Large intestine (tissue), 12 donors: ENCODE measurements at places on chromosomes 12 and 14. TPM values are rescaled to one million over a fixed set of nuclear protein-coding genes. Genes with fewer than 3 reads are reported as not detected.

The LALBA gene
- polyA plus RNA-seq: not detected

DNA sequence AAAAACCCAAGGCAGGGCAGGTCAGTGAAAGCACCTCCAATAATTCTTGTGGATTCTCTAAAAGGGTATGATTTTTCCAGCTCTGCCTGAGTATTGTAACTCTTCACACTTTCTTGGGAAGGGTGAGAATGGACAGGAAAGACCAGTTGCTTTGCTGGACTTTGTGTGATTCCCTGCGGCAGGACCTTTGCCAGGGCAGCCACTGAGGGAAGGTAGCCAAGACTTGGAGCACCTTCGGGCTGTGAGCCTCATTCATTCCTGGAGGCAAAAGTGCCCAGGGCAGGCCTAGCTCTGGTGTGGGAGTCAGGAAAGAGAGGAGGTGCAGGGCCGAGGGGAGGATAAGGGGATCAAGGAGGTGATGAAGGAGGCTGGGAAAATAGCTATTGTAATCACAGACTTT lies 80.2 kb downstream of the VCPKMT start:
- no peaks in the 10 kb centered on the region for H3K36me3 ChIP-seq
- no peak overlapping the region for H3K4me3 ChIP-seq
- H3K4me1 ChIP-seq: peaks cover 13% of the 10 kb centered on the region
- DNase-seq: no peak
- no peak overlapping the region for H3K27ac ChIP-seq

The TC2N gene
- 24.6 TPM for polyA plus RNA-seq

The ZC3H14 gene
- polyA plus RNA-seq: 65.0 TPM

The CPSF2 gene
- polyA plus RNA-seq: 32.0 TPM

- H3K27me3 ChIP-seq: no peaks in the 10 kb centered on the region
- no peak overlapping the region for H3K4me3 ChIP-seq
- peaks cover 37% of the 10 kb centered on the region for H3K4me1 ChIP-seq
- peak overlapping the region; percentile 93 for H3K27ac ChIP-seq
- H3K36me3 ChIP-seq: no peaks in the 10 kb centered on the region
Measured at GRCh38 chr14:75260025-75260763, 18.4 kb upstream of the FOS start.

- no peaks in the 10 kb centered on the region for H3K27me3 ChIP-seq
- no peaks in the 10 kb centered on the region for H3K4me1 ChIP-seq
- no peak overlapping the region for H3K27ac ChIP-seq
- no peaks in the 10 kb centered on the region for H3K36me3 ChIP-seq
- no peak overlapping the region for H3K4me3 ChIP-seq
- no peak for DNase-seq
Measured at GRCh38 chr14:61627612-61628011, 67.7 kb upstream of the HIF1A start.

DNA sequence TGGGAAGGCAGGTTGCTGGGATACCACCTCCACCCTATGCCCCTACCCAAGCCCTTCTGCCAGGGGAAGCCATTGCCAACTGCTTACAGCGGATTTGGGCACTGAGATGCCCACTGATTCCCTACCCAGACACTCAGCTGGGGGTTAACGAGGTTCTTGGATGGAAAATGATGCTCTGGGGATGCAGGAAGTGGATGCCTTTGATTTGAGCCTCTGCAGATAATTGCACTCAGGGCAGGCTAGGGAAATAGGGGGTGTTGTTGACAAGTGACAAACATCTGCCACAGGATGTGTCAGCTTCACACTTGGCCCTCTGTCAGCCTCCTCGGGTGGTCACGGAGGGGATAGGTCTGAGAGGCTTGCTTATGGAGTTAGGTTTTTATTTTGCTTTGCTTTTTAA lies 57.4 kb downstream of the RPH3A start:
- H3K4me3 ChIP-seq: no peak overlapping the region
- no peak for DNase-seq
- H3K27me3 ChIP-seq: peaks cover 11% of the 10 kb centered on the region
- H3K27ac ChIP-seq: no peak overlapping the region

The GPR84 gene
- 0.16 TPM for polyA plus RNA-seq

The FGF6 gene
- 0.07 TPM for polyA plus RNA-seq

The C1QL4 gene
- 0.01 TPM for polyA plus RNA-seq

The ENDOU gene
- 1.8 TPM for polyA plus RNA-seq

DNA sequence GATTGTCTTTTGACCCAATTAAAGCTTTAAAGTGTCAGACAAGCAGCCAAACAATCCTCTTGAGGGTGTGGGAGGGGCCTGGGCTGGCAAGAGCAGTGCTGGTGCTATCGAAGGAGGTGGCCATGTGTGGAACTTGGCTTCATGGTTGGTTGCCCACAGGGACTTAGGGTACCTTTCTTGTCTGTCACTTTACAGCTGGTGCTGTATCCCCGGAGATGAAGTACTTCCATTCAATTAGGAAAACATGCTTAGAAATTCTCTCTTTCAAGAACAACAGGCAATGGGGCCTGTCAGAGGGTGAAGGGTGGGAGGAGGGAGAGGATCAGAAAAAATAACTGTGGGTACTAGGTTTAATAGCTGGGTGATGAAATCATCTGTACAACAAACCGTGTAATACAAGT lies 86.5 kb downstream of the DAAM1 start:
- H3K27ac ChIP-seq: no peak overlapping the region
- H3K27me3 ChIP-seq: no peaks in the 10 kb centered on the region
- no peak overlapping the region for H3K4me3 ChIP-seq

The PABPN1 gene
- polyA plus RNA-seq: 199 TPM

DNA sequence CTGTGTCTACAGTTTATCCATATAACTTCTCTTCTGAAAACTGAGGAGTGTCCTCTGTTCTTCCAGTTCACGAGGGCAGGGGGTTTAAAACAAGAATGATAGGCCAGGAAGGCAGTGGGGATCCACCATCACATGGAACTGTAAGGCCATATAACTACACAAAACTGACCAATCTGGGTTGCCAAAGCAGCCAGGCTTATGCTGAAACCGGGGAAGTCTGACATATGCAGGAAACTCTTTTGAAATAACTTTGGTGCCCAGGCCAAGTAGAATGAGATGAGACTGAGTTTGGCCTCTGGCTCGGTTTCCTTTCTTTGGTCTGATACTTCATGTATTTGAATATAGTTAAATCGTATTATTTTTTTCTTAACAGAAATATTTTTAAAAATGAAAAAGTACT lies 18.0 kb upstream of the ATF1 start:
- no peak overlapping the region for H3K27ac ChIP-seq
- H3K4me1 ChIP-seq: no peaks in the 10 kb centered on the region
- peaks cover 49% of the 10 kb centered on the region for H3K36me3 ChIP-seq
- H3K27me3 ChIP-seq: no peaks in the 10 kb centered on the region
- no peak overlapping the region for H3K4me3 ChIP-seq

- no peak for DNase-seq
- H3K4me3 ChIP-seq: no peak overlapping the region
- H3K27me3 ChIP-seq: no peaks in the 10 kb centered on the region
- H3K27ac ChIP-seq: no peak overlapping the region
- no peaks in the 10 kb centered on the region for H3K4me1 ChIP-seq
Measured at GRCh38 chr14:54617467-54617866, 50.5 kb downstream of the SAMD4A start.

- H3K36me3 ChIP-seq: no peaks in the 10 kb centered on the region
- no peak for DNase-seq
- no peak overlapping the region for H3K4me3 ChIP-seq
- H3K27ac ChIP-seq: no peak overlapping the region
Measured at GRCh38 chr14:52025310-52025709, 36.0 kb downstream of the RTRAF start.

- no peaks in the 10 kb centered on the region for H3K36me3 ChIP-seq
- peaks cover 8% of the 10 kb centered on the region for H3K27me3 ChIP-seq
- no peak overlapping the region for H3K27ac ChIP-seq
Measured at GRCh38 chr12:49777800-49778748, 36.7 kb downstream of the TMBIM6 start.

GRCh38 chr12:53428741-53429140 lies 5.1 kb downstream of the AMHR2 start:
- H3K36me3 ChIP-seq: peaks cover 3% of the 10 kb centered on the region
- no peak for DNase-seq
- peaks cover 40% of the 10 kb centered on the region for H3K4me1 ChIP-seq

The ASCL1 gene
- 6.4 TPM for polyA plus RNA-seq

The NOVA1 gene
- polyA plus RNA-seq: 11.6 TPM

DNA sequence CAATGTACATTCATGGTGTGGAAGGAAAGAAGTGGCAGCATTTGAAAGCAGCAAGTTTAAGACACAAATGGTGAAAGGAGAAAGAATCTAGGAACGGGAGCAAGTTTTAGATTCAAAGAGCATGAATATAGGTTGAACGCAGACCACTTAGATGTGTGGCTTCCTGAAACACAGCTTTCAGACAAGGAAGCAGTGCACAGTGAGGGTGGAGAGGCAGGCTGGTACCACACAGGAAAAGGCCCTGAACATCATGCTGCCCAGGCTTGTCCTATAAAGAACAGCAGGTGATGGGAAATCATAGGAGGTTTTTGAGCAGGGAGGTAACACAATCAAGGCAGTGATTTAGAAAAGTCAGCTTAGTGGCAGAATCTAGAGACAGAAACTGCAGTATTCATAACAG lies 35.6 kb downstream of the GNS start:
- peaks cover 80% of the 10 kb centered on the region for H3K36me3 ChIP-seq
- no peaks in the 10 kb centered on the region for H3K27me3 ChIP-seq
- no peak for DNase-seq
- H3K4me3 ChIP-seq: no peak overlapping the region
- H3K27ac ChIP-seq: no peak overlapping the region
